Activated B cell treated with CpG ODN at 0.5 μM for 24 hours (primary cell): ENCODE measurements at places on chromosomes 3 and 15. TPM values are rescaled to one million over a fixed set of nuclear protein-coding genes. Genes with fewer than 3 reads are reported as not detected.

DNA sequence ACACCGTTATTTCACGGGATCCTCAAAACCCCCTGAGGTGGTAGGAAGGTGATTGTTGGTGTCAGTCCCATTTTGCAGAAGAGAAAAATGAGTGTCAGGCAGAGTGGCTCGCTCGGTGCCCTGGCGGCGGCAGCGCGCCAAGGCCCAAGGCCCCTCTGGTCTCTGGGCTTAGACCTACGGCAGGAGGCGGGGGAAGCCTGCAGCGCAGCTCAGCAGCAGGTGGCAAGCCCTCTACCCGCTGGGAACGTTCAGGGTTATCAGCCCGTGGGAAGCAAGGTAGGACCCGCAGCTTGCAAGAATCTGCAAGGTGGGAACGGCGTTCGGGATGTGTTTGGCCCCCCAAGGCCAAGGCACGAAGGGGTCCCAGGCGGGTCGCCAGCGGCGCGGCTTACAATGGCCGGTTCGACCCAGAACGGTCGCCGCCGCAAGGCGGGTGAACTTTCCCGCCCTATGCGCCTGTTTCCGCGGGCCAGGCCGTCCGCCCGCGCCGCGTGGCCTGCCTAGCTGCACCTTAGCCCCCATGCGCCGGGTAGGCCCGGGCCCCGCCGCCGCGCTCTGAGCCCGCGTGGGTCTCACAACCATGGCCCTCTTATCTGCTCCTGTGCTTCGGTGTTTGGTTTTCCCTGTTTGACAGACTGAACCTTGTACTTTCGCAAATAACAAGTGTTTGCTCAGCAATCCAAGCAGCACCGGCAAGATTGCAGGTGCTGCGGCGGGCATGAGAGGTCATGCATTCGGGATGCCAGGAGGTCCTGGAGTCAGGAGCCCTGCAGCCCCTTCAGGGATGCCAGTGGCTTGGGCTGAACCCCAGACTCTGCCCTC is 39.7 kb downstream of the CCNL1 start:
- DNase-seq = no peak

DNA sequence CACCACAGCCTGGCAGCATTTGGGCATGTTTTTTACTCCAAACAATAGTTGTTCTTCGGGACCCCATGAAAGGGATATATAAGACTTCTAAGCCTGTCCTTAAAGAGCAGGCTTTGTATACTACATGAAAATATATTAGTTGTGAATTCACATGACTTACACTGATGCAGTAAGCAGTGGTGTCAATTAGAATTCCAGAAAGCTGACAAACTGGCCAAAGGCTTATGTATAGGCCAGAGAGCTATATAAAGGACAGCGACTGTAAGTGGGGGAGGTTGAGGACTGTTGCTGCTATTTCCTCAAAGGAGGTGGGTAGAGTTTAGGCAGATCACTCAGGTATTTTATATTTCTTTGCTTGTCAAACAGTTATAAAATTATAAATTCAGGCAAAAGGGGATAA is 24.8 kb downstream of the KPNA4 start:
- DNase-seq = no peak

GRCh38 chr3:62874711-62875557 is at the start of gene CADPS:
Gene CADPS, minus strand, starts transcription at chr3:62875416. Its CDS starts 387 bp downstream, at chr3:62875029.
- no peak for DNase-seq

DNA sequence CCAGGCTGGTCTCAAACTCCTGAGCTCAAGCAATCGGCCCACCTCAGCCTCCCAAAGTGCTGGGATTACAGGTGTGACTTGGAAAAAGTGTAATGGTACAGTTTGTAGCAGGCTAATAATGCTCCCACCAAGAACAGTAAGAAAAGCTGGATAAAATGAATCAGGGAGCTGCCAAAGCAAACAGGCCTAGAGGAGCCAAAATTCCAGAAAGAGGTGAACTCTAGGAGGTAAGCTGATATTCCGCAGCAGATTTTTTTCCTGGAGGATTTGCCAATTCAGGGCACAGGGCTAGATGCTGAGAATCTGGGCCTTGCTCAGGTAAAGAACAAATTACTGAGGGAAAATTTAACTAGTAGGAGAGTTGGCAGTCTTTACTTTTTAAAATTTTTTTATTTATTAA is 11.0 kb upstream of the PCYT1A start:
- no peak for DNase-seq

DNA sequence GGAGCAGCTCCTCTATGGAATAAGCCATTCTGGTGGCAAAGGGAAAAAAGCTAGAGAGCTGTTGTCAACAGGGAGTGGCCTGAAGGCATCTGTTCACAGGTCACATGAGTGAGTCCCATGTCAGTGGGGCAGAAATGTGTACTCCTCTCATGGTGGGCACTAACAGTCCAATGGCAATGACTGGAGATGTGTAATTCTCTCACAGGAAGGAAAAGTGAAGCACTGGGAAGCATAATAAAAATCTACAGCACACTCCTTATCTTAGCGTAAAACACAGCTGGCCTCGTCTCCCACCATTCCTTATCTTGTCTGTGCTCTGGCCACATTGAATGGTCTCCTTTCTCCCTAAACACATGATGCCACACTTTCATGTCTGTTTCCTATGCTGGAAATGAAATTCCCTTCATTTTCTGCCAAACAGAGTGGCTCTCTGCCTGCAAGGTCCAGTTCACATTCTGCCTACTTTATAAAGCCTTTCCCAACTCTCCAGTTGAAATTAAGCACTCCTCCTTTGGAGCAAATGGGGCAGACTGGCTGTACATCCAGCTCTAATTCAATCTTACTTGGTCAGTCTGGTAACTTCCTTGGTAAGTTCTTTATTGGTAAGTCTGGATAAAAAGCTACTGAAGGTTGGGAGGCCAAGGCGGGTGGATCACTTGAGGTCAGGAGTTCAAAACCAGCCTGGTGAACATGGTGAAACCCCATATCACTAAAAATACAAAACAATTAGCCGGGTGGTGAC is 139.8 kb downstream of the RPL22L1 start:
- DNase-seq = no peak

GRCh38 chr3:28645149-28645548 is 296.5 kb upstream of the AZI2 start:
- no peak for DNase-seq

DNA sequence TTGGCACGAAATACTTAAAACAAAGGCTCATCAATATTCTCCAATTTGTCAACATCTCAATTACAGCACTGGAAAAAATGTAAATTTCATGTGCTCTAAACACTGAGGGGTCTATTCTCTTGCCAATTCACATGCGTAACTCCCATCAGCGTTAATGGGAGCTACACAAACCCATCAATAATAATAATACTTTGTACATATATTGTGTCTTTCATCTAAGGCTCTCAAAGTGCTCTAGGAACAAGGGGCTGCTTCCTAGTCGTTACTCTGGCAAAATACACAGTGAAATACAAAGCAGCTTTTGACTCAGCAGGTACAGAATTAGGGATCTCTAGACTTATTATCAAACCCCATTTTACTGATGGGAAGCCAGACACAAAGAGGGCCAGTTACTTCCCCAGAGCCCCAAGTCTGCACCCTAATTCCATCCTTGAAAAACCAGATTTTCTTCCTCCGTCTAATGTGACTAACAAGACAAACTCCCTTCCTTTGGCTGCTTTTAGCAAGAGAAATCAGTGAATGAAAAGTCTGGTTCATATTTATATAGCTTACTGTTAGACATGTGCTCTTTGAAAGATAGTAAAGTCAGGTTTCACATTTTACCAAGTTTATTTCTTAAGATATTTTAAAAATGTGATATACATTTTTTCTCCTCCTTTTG is 20.0 kb downstream of the MEIS2 start:
- DNase-seq = no peak

DNA sequence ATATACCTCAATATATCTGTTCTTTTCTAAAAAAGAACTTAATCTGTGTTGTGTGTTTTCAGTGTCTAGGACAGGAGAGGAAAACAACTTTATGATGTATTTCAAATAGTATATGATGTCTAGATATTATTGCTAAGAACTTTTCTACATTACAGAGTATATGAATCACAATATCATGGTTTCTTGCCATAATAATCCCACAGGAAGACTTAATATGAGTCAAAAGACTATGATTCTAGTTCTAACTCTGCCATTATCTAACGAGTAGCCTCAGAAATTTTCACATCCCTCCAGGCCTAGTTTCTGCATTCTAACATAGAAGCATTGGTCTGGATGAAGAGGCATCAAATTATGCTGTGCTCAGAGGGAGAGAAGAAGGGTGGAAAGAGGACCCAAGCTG is 107.7 kb upstream of the SPRED1 start:
- no peak for DNase-seq

- no peak for DNase-seq
Measured at GRCh38 chr3:66860771-66861170, 137.3 kb upstream of the KBTBD8 start.

DNA sequence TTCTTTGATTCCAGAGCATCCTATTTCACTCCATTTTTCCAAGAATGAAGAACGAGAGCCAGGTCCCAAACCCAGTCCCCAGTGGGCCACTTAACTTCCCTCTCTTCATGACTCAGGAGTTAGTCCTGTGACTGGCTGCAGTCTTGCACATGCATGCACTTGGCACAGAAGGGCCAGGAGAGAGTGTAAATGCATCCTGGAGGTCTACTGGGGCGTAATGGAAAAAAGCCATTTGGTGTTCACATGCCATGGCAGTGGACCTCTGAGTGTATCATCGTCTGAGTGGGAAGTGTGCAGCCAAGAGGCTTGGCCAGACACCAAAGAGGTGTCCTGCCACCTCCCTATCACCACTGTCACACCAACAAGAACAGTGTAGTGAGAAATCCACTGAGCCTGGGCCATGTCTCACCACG is 15.1 kb upstream of the RFTN1 start:
- no peak for DNase-seq

- no peak for DNase-seq
Measured at GRCh38 chr3:114179575-114179974, 723 bp upstream of the DRD3 start.

DNA sequence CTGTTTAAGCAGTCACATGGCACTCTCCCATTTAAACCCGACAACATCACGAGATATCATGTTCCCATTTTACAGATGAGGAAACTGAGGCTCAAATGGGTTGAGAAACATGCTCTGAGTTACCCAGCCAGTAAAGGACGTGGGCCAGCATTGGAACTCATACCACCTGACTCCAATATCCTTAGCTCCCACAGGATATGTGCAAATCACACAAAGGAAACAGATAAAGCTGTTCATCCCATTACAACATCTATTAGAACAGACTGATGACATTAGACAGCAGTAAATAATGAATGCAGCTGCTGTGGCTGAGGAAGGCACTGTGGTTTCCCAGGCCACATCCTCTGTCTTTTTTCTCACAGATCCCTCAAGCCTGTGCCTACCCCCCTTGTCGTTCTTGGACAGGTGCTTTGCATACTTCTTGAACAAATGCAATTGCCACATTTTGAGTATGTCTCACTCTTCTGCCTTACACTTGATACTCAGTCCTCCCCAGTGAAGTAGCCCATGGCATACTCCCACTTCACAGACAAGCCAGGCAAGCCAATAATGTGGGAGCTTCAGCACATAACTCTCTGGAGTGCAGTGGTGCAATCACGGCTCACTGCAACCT is 17.7 kb downstream of the FRMD4B start:
- no peak for DNase-seq

GRCh38 chr3:112315791-112316190 is 17.2 kb upstream of the CD200 start:
- no peak for DNase-seq

DNA sequence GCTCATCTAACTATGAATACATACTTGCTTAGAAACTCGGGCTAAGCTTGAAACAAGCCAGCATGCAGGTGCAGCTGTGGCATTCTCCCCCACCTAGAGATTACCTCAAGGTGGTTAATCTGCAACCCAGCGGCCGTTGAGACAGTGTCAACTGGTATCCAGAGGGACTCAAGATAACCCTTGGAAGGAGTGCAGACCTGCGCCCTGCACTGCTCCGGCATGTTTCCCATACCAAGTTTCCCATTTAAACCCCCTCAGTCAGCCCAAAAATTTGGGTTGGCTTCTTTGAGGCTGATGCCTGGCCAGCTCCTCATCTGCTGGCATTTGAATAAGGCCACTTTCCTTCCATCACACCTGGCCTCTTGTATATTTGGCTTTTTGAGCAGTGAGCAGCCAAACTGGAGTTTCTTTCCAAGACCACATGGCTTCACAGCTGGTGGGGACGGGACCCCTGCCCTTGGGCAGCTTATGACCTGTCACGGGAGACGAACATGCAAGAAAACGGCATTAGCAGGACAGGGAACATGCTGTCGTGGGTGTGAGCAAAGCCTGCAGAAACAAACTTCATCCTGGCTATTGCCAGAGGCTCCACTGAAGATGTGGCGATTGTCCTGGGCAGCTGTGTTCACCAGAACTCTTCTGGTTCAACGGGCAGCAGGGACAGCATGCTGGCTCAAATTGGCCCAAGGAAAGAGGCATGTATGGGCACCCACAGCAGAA is 98.2 kb downstream of the PLXNA1 start:
- DNase-seq = no peak

DNA sequence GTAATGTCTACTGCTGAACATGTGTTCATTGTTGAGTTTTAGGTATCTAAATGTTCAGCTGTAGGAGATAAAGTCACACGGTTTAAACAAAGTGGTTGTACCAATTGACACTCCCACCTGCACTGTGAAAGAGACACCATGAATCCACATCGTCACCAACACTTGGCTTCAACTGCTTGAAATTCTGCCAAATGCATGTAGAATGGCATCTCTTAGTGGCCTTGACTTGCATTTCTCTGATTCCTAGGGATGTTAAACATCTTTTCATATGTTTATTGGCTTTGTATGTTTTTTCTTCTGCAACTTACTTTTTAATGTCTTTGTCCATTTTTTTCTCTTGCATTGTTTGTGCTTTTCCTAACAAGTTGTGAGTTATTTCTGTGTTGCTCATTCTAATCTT is 43.4 kb downstream of the RPLP1 start:
- no peak for DNase-seq

DNA sequence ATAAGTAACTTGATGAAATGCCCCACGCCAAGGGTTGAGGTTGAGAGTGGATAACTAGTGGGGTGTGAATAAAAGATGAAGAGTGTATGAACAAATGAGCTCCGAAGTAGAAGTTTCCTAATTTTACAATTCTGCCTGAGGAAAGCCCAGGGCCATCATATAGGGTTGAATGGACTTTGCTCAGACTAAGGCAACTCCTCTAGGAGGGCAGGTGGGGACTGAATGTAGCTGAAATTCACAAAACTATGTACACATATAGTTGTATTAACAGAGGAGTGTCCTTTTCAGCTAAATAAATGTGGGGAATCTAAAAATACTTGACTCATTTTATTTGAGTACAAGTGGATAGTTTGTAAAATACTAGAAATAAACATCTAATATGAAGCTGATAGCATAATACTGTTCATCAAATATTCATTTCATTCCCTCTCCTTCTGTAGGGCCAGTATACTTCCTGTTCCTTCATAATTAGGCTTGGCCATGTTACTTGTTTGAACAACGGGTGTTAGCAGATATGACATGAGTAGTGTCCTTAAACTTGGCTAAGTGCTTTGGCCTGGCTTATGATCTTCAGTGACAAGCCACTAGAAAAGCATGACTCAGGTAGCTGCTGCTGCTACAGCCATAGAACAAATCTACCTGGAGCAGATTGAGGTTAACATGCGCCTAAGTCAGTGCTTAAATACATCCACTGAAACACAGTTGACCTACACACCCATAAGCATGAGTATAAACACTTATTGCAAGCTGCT is 26.5 kb downstream of the PLSCR1 start:
- no peak for DNase-seq

Gene ACP3
- total RNA-seq = 0.84 and 0.95 TPM in 2 replicates

Gene DPPA2
- not detected in 2 replicates for total RNA-seq

Gene BCL2A1
- 181 and 189 TPM in 2 replicates for total RNA-seq
